ENCODE measurements at places on chromosomes 12 and 14.

DNA sequence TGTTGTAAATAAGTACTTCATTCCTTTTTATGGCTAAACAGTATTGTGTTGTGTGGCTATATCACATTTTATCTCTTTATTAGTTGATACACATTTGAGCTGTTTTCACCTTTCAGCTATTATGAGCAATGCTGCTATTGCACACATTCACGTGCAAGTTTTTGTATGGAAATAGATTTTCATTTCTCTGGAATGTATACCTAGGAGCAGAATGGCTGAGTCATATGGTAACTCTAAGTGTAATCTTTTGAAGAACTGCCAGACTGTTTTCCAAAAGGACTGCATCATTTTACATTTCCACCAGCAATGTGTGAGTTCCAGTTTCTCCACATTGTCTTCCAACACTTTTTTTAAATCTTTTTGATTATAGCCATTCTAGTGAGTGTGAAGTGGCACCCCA, 134.0 kb downstream of the SRGAP1 start:
- DNase-seq, result no peak

GRCh38 chr12:17579205-17580026, 510.6 kb downstream of the RERGL start:
- no peak for DNase-seq

GRCh38 chr12:101414533-101415119, 7.1 kb upstream of the ARL1 start:
- peak; percentile 48 for DNase-seq

DNA sequence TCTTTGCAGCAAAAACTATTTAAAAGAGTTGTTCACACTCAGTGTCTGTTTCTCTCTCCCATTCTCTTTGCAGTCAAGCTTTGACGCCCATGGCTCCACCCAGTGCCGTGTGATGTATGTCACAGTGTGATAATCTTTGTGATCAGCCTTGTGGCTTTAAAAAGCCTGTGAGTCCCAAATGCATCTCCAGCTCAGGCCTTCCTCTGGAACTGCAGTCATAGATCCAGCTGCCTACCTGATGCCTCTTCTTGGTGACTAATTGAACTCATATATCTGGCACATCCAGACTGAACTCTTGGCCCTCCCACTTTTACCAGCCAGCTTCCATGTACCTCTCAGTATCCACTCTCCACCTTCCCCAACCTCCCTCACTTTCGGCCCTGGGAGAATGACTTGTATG, 182.8 kb upstream of the ARHGAP5 start:
- DNase-seq, result no peak

DNA sequence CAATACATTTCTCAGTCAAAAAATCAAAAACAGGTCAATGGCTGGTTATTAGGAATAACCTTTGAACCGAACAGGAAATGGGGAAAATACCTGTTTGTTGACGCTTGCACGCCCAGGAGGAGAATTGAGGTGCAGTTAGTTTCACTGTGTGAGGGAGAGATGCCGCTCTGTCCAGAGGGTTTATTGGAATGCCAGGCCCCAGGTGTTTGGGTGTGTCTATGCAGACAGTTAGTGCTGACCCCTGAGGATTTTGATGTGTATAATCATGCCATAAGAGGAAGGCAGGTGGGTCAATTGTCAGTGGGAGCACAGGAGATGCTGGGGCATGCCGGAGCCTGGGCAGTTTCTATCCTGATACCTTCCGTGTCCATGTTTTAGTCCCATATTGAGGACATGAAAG, 100.8 kb upstream of the DIO3 start:
- DNase-seq, result no peak

DNA sequence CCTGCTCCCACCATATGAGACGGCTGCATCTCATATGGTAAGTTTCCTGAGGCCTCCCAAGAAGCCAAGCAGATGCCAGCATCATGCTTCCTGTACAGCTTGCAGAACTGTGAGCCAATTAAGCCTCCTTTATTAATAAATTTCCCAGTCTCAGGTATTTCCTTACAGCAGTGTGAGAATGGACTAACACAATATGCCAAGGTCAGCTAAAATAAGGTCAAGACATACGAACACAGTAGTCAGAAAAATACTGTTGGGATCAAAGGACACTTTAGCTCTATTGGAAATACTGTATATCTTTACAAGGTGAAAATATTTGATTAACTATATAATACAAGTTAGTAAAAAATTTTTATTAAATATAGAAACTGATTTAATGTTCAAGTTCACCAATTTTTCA, 28.8 kb downstream of the SEL1L start:
- DNase-seq, result no peak

DNA sequence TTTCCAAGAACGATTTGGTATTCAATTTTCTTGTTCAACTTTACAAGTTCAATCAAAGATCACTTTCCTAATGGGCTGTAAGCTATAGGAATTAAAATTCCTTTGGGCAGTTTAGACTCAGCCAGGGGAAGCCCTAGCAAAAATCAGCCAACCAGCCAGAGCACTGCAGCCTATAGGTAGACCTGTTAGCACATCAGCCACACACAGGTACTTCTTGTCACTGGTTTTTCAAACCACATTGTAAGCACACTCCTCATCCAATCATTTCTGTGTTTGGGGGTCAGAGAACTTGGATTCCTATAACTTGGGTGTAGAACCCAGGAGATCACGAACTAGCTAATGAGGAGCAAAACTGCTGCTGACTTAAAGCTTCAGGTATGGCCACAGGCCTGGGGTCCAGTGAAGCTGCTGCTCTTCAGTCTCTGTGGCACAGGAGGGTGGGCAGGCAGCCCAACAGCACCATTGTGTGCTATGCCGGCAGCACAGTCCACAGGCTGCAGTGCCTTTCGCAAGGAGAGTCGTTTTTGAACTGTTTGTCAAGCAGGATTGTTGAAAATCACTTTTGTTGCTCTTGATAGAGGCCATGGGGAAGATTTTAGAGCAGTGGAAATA, 87.3 kb upstream of the RFX4 start:
- no peak for DNase-seq

DNA sequence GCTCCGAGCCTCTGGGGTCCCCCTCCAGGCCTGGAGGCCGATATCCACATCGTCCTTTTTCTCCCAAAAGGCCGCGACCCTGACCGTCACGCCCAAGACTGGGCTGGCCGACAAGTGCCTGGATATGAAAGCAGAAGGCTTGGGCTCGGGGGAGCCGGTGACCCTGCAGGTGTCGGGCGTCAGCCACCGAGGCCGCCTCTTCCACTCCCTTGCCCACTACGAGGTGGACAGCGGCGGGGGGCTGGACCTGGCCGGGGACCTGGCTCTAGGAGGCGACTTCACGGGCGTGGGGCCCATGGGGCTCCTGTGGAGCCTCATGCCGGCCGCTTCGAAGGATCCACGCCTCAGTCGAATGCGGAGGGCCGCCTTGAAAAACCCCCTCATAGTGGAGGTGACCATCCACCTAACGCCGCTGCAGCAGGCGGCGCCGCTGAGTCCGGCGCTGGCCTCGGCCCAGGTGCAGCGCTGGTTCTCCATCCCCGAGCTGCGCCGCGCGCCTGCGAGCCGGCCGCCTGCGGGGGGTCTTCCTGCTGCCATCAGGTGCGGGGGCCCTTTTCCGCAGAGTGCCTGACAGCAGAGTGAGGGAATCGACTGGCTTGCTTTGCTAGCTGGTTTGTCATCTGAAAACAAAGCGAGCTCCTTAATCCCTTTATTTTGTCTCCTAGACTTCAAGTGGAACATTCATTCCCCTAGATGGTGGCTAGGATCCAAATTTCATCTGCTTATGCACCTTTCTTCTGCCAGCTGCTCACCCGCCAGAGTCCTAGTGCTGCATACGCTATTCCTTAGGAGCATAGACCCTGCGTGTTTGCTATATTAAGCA, 10.6 kb upstream of the DNAL1 start:
- peak; percentile 60 for DNase-seq

DNA sequence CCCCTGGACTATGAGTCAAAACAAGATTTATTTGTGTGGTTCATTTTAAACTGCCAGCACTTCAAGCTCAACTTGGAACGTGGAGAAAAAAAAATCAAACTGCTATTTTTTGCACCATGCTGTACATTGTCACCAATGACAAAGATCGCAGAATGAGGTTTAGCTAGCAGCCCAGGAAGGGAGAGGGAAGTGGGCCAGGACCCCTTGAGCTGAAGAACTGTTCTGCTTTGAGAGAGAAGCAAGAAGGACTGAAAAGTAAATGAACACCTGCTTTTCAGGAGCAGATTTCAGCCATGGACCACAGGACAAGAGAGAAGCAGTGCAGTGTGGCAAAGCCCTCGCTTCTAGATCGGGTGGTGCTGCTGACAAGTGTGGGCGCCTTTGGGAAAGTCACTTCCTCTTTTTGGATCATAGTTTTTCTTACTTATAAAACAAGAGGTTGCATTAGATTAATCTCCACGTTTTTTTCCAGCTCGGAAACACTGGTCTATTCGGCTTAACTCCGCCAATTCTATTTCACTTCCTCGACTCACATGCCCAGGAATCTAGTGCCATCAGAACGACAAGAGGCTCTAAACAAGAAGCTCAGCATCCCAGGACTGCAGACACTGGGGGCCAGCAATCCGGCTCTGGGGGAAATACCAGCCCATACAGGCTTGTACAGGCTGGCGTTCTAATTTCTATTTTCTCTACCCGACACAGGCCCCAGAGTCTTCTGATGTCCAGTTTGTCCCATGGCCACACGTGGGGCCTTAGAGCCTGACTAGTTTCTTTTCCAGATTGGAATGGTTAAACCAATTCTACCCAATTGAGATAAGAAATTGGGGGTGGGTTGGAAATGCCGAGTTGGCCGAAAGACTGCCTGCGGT, 129.9 kb downstream of the CRACR2A start:
- peak; percentile 49 for DNase-seq

DNA sequence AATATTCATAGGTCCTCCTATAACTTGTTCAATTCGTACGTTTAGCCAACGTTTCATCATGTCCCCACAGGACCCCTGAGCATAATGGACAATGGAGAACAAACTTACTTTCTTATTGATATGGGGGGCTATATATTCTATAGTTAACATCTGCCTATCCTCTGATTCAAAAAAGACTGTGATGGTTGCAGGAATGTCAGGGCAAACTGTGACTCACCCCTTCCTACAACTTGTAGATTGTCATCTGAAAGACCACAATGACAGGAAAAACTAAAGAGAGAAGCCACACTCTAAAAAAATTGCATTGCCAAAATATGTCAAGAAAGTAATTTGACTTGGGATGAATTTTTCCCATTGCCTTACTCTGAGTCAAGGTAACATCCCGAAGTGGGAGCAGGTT, 50.8 kb downstream of the CATSPERB start:
- no peak for DNase-seq

- DNase-seq, result no peak
Observed at GRCh38 chr14:68274725-68275124, 455.1 kb downstream of the RAD51B start.

DNA sequence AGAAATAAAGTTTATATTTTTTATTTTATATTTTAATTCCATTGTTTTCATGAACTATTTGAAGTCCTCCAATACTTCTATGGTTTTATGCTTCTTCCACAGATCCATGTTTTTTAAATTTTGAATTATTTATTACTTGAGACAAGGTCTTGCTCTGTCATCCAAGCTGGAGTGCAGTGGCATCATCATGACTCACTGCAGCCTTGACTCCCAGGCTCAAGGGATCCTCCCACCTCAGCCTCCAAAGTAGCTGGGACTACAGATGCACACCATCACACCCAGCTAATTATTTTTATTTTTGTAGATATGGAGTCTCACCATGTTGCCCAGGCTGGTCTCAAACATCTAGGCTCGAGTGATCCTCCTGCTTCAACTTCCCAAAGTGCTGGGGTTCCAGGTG, 28.8 kb upstream of the DLGAP5 start:
- no peak for DNase-seq

DNA sequence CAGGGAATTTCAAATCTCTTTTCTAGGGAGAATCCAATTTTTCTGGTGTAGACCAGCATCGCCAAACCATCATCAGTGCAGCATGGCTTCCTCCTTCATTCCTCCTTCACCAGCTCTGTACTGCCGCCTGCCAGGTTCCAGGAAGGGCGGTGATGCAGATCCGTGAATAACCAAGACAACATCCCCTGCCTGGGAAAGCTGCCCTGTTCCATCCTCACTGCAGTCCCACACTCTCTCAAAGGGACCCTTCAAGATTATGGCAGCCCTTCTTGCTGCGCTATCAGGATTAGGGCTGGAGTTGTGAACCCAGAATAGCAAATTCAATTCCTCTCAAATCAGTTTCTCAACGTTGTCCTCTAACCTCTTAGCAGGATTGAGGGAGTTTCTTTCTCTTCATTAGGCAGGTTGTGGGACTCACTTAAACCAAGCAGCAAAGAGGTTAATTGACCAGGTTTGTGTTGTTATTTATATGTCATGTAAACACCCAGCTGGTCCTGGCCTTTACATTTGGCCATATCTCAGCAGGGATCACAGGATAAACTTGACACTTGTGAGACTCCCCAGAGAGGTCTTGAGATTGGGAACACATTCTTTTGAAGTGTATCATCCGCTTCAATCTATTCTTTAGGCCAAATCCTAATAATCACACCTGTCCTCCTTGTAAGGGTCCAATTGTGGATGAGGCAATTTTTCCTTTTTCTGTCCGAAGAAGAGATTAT, 26.2 kb downstream of the TMEM30B start:
- no peak for DNase-seq

DNA sequence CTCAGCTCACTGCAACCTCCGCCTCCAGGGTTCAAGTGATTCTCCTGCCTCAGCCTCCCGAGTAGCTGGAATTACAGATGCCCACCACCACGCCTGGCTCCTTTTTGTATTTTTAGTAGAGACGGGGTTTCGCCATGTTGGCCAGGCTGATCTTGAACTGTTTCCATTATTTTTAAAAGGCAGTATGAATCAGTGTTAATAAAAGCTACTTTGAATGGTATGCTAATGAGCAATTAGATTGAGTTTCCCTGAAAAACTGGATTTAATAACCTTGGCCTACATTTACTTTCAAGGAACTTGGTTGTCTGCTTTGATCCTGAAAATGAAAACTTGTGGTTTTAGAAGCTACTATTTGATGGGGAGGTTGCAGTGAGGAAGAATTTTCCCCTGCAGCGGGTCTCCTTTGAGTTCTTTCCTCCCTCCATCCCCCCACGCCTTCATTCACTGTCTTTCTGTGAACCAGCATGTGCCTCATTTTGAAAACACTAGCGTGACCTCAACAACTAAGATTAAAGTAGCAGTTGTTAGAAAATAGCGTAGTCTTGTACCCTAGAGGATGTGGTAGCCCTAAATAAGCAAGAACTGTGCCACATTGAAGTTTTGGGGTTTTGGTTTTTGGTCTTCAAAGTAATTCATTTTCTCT, 17.8 kb upstream of the RPS6KA5 start:
- DNase-seq, result peak; percentile 53
